ENCODE measurements at places on chromosomes 6 and 20.
A peak's percentile ranks its signal among the peaks of the same experiment; 100 is the strongest.

- no peak for DNase-seq
These were observed 18.0 kb downstream of the HRH3 start for GRCh38 chr20:62202083-62202395.

DNA sequence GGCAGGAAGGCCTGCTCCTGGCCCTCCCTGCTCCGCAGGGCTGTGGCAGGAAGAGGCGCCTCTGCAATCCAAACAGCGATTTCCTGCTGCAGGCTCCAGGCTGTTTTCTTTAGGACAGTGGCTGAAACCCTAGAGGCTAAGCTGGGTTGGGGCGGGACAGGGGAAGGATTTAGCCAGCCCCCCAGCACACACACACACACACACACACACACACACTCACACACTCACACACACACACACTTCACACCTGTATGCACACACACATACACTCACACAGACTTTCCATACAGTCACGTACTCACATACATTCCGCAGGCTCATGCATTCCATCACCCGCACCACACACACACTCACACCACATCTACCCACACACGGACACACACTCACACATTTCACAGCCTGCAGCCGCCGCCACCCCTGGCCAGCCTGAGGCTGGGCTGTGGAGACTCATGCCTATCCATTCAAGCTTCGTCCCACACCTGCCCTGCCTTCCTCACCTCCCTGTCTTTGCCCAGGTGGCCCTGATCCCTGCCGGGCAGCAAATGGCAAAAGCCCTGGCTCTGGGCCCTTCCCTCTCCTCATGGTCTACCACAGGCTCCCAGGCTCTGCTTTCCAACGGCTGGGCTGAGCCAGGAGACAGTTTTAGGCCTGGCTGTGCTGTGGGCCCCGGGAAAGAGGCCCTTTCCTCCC is 17.9 kb downstream of the MDFI start:
- no peak for DNase-seq

GRCh38 chr20:54619181-54619580 is 143.8 kb downstream of the DOK5 start:
- no peak for DNase-seq

- no peak for DNase-seq
These were observed 96.2 kb downstream of the ANKS1A start for GRCh38 chr6:34985236-34985635.

DNA sequence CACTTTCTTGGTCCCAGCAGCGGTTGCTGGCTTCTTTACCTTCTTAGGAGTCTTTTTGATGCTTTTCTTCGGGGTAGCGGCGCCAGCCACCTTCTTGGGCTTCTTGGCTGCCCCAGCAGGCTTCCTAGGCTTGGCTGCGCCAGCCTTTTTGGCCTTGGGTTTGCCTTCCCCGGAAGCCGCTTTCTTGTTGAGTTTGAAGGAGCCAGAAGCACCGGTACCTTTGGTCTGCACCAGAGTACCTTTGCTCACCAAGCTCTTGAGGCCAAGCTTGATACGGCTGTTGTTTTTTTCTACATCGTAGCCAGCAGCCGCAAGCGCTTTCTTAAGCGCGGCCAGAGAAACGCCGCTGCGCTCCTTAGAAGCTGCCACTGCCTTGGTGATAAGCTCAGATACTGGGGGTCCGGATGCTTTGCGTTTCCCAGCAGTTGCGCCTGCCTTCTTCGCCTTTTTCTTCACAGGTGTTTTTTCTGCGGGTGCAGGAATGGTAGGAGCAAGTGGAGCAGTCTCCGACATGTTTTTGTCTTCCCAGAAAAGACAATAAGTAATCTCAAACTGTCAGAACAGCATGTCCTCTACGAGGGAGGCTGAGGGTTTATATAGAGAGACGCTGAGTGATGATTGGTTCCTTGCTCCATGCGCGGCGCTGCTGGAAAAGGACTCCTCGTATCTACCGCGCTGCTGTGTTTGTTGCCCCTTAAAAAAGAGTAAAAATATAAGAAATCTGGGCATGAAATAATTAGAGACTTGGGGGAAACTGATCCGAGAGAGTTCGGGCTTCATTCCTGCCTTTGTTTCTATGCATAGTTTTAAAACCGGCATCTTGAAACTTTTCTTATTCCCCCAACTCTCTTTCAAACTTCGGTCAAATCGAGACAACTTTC is 130.3 kb upstream of the BTN3A2 start:
- peak; percentile 70 for DNase-seq

DNA sequence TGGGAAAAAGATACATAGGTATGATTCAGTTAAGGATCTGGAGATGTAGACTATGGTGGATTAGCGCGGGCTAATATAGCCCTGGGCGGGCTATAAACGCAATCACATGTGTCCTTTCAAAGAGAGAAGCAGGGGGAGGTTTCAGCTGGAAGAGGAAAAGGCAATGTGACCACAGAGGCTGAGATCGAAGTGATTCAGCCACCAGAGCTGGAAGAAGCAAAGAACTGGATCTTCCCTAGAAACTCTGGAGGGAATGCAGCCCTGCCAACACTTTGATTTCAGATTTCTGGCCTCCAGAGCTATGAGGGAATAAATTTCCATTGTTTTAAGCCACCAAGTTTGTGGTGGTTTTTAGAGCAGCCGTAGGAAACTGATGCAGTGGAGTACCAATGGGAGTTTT is 81.5 kb upstream of the NHSL1 start:
- DNase-seq: no peak

GRCh38 chr6:148203970-148204369 is 138.7 kb upstream of the SASH1 start:
- DNase-seq: no peak
